ENCODE measurements at places on chromosomes 5 and 9.

DNA sequence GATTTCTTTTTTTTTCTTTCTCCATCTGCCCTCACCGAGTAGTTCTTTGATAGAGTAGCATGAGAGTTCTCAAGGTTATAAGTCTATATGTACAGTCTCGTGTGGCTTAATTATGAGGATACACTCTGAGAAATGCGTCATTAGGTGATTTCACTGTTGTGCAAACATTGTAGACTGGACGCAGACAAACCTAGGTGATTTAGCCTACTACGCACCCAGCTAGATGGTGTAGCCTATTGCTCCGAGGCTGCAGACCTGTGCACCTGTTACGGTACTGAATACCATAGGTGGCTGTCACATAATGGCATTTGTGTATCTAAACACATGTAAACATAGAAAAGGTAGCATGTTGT is 26.9 kb upstream of the CORO2A start:
- DNase-seq: peak; percentile 73

- DNase-seq: no peak
Measured at GRCh38 chr5:122839731-122840130, 5.7 kb upstream of the SNX24 start.

DNA sequence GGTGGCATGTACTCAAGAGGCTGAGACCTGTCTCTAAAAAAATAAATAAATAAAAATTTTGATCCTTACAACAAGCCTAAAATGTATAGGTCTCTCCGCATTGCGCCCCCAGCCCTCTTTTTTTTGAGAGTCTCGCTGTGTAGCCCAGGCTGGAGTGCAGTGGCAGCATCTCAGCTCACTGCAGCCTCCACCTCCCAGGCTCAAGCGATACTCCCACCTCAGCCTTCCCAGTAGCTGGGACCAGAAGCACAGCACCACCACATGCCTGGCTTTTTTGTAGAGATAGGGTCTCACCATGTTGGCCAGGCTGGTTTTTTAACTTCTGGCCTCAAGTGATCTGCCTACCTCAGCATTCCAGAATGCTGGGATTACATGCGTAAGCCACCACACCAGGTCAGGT is 2.2 kb upstream of the GARIN3 start:
- no peak for DNase-seq

DNA sequence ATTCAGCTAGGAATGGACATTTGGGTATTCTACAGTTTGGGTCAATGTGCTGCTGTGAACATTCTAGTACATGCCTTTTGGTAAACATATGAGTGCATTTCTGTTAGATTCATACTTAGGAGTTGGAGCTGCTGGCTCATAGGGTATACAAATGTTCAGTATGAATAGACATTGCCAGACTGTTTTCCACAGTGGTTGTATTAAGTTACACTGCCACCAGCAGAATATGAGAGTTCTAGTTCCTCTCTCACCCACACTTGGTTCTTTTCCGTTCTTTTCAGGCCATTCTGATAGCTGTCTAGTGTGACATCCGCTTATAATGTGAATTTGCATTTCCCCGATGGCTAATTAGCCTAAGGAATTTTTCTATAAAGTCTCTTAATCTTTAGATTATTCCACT is 25.0 kb downstream of the STOM start:
- DNase-seq: no peak

- no peak for DNase-seq
Measured at GRCh38 chr5:150541397-150541675, 33.4 kb downstream of the NDST1 start.
